Pancreas (tissue), 10 donors: ENCODE measurements at places on chromosomes 3 and 15. TPM values are rescaled to one million over a fixed set of nuclear protein-coding genes. Genes with fewer than 3 reads are reported as not detected.

The ARL14 gene
- 5.8 TPM for polyA plus RNA-seq

The PLA2G4D gene
- 0.05 TPM for polyA plus RNA-seq

The MORC1 gene
- polyA plus RNA-seq, result not detected

DNA sequence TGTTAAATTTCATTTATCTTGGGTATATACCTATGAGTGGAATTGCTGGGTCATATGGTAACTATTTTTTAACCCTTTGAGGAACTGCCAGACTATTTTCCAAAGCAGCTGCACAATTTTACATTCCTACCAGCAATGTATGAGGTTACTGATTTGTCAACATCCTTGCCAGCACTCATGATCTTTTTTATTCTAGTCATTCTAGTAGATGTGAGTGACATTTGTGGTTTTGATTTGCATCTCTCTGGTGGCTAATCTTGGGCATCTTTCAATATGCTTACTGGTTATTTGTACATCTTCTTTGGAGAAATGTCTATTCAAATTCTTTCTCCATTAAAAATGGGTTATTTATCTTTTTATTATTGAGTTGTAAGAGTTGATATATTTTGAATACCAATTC is 21.3 kb upstream of the LRRC58 start:
- no peaks in the 10 kb centered on the region for H3K36me3 ChIP-seq
- H3K4me3 ChIP-seq, result no peak overlapping the region
- H3K27ac ChIP-seq, result no peak overlapping the region
- no peak for DNase-seq
- no peaks in the 10 kb centered on the region for H3K27me3 ChIP-seq
- no peaks in the 10 kb centered on the region for H3K4me1 ChIP-seq

GRCh38 chr3:100169201-100169920 is 55.1 kb upstream of the FILIP1L start:
- no peaks in the 10 kb centered on the region for H3K27me3 ChIP-seq
- H3K4me3 ChIP-seq, result no peak overlapping the region
- H3K36me3 ChIP-seq, result no peaks in the 10 kb centered on the region
- no peaks in the 10 kb centered on the region for H3K4me1 ChIP-seq

- H3K4me1 ChIP-seq, result no peaks in the 10 kb centered on the region
- H3K27ac ChIP-seq, result no peak overlapping the region
- DNase-seq, result no peak
These were observed 208.1 kb upstream of the NR2F2 start for GRCh38 chr15:96122077-96123027.
